ENCODE measurements at places on chromosomes 4 and X. TPM values are rescaled to one million over a fixed set of nuclear protein-coding genes. Genes with fewer than 3 reads are reported as not detected.

Gene S100P
- total RNA-seq, result not detected

Gene DCAF12L2
- not detected for total RNA-seq

GRCh38 chr4:53043891-53044650 is 182.0 kb downstream of the RASL11B start:
- H3K36me3 ChIP-seq, result 0 out of 2 replicates have a peak, but pooled peaks cover 5% of the 10 kb centered on the region
- H3K4me1 ChIP-seq, result peaks cover 23% of the 10 kb centered on the region
- no peak overlapping the region for H3K4me3 ChIP-seq

DNA sequence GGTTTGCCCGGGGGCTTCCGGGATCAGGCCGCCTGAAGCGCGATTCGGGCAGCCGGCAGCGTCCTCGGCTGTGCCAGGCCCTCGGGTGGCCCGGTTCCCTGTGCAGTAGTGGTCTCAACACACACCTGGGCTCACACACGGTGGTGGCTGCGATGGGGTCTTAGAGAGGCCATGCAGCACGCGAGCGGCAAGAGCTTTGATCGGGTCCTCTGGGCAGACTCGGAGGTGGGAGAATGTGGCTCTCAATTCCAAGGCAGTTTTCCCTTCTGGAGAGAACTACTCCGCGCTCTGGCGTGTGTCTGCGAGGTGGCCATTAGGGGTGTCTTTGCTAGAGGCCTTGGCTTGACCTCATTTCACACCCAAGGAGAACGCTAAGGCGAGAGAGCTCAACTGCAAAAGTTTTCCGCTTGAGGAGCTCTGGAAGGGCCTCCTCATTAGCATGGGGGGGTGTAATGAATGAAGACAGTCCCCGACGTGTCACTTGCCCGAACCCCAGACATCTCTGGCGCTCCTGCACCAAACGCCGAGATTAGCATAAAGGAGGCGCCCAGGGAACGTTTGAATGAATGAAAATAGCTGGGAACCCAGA is 771 bp upstream of the RBPJ start:
- H3K4me3 ChIP-seq, result peak overlapping the region; percentile 92
- peak overlapping the region; percentile 97 for H3K27ac ChIP-seq
- peak; percentile 28 for DNase-seq
- H3K27me3 ChIP-seq, result no peaks in the 10 kb centered on the region

- H3K4me3 ChIP-seq, result no peak overlapping the region
- no peak overlapping the region for H3K27ac ChIP-seq
- no peaks in the 10 kb centered on the region for H3K4me1 ChIP-seq
- H3K27me3 ChIP-seq, result no peaks in the 10 kb centered on the region
Observed at GRCh38 chr4:115042496-115042895, 70.9 kb downstream of the NDST4 start.

Gene TMEM156
- total RNA-seq, result 0.17 TPM

Gene OGT
- 61.4 TPM for total RNA-seq

GRCh38 chr4:185298728-185299430 is 89.5 kb downstream of the SNX25 start:
- H3K4me1 ChIP-seq, result peaks cover 13% of the 10 kb centered on the region
- H3K27me3 ChIP-seq, result no peaks in the 10 kb centered on the region
- H3K4me3 ChIP-seq, result no peak overlapping the region
- peaks cover 5% of the 10 kb centered on the region for H3K36me3 ChIP-seq
- no peak for DNase-seq

GRCh38 chr4:30535255-30535654 is 184.9 kb upstream of the PCDH7 start:
- no peak for DNase-seq
- no peak overlapping the region for H3K4me3 ChIP-seq
- H3K36me3 ChIP-seq, result no peaks in the 10 kb centered on the region
- no peak overlapping the region for H3K27ac ChIP-seq
- peaks cover 13% of the 10 kb centered on the region for H3K4me1 ChIP-seq

Gene DAPP1
- total RNA-seq, result not detected

Gene GNRHR
- total RNA-seq, result not detected

DNA sequence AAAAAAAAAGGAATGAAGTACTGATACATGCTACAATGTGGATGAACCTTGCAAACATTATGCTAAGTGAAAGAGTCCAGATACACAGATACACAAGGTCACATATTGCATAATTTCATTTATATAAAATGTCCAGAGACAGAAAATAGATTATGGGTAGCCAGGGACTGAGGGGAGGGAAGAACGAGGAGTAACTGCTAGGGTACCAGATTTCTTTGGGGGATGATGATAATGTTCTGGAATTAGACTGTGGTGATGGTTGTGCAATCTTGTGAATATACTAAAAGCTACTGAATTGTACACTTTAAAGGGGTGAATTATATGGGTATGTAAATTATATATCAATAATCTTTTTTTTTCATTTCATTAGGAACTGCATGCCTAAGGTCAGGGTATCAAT is 20.8 kb upstream of the AP1AR start:
- no peak overlapping the region for H3K27ac ChIP-seq
- no peaks in the 10 kb centered on the region for H3K36me3 ChIP-seq
- peaks cover 22% of the 10 kb centered on the region for H3K4me1 ChIP-seq
- no peaks in the 10 kb centered on the region for H3K27me3 ChIP-seq
- DNase-seq, result no peak

DNA sequence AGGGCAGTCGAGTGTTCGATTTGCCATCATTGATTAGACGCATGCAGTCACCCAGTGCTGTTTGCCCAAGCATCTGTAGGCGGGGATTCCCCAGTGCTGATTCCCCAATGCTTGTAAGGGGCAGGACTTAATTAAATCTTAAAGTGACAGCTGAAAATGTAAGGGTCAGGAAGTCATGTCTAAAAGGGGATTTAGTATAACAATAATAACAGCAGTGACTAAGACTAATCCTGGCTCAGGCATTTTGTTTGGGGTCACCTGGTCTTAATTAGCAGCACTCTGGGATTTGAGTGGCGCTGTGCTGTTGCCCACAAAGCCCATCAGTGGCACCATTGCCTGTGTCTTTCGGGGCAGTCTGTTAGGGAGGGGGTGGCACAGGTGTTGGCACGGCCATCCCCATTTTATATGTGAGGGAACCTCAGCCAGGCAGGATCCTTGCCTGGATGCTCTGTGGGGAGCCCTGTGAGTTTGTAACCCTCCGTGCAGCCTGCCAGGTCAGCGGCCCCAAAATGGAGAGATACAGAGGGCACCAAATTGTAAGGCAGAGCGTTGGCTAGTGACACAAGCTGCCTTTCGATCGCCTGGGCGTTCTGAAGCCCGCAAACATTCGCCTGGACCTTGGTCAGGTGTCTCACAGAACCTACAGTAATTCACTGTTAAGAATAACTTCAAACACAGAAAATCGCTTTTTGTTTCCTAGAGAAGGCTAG is 146.7 kb downstream of the TBL1X start:
- peaks cover 4% of the 10 kb centered on the region for H3K36me3 ChIP-seq
- peaks cover 34% of the 10 kb centered on the region for H3K4me1 ChIP-seq
- DNase-seq, result no peak
- no peaks in the 10 kb centered on the region for H3K27me3 ChIP-seq
- peak overlapping the region; percentile 74 for H3K27ac ChIP-seq

DNA sequence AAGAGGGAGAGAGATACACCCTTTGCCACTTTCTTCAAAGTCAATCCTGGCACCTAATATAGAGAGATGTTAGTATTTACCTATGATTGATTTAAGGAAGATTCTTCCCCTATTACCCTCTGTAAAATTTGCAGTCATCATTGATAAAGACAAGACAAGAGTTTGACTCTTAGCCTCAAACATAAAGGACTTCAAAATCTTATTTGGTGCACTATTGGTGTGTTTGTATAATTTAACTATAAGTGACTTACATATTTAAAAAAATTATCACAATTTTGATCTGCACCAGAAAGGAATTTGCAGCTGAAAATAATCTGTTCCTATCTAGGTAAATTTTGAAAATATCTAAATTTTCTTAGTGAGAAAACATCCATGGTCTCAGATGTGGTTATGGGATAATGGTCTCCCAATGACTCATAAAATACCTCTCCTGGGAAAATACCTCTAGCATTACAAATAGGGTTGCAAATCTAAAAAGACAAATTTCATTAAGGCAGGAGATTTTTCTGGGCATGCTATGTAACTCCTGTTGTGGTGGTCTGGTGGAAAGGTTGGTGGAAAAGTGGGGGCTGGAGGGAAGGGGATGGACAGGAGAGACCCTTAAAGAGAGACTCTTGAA is 173.6 kb upstream of the MED14 start:
- H3K36me3 ChIP-seq, result no peaks in the 10 kb centered on the region
- peak overlapping the region; percentile 78 for H3K27ac ChIP-seq
- peak overlapping the region; percentile 60 for H3K4me3 ChIP-seq
- peak; percentile 46 for DNase-seq
- H3K27me3 ChIP-seq, result no peaks in the 10 kb centered on the region

DNA sequence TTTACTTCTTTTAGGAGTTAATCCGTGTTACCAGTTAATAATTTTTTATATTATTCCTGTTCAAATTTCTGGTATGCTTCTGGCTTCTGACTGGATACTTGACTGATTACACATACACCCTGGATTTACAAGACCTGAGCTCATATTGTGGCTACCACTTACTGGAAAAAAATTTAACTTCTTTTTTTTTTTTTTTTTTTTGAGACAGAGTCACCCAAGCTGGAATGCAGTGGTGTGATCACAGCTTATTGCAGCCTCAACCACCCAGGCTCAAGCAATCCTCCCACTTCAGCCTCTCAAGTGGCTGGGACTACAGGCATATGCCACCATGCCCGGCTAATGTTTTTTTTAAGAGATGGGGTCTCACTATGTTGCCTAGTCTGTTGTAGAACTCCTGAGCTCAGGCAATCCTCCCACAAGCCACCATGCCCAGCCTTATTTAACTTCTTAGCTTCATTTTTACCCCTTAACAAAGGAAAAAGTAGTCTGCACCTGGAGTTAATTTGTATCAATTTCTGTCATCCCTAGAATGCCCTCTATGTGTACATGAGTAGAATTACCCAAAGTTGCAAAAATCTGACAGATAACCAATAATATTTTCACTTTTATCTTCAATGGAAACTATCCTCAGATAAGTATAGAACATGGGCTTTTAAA is 50.3 kb downstream of the TMEM165 start:
- peaks cover 38% of the 10 kb centered on the region for H3K36me3 ChIP-seq
- peak overlapping the region; percentile 96 for H3K27ac ChIP-seq
- 0 out of 2 replicates have a peak, but pooled peaks cover 2% of the 10 kb centered on the region for H3K27me3 ChIP-seq
- peak; percentile 85 for DNase-seq

Gene SLC26A1
- total RNA-seq, result not detected

DNA sequence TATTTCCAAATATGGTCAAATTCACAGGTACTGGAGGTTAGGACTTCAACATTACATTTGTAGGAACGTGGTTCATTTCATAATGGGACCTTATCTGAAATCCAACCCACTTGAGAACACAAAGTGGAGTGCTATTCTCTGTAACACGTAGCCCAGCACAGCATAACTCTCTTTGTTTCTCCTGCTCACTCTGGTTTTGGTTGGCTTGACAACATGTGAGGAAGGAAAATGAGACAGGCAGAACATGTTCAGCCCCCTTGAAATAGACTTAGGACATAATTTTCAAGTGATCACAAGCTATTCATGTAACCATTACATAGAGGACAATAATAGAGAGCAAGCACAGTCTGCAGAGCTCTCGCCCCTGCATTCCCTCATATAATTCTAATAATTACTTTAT is 115.1 kb upstream of the SMIM10 start:
- peaks cover 6% of the 10 kb centered on the region for H3K36me3 ChIP-seq
- peaks cover under 1% of the 10 kb centered on the region for H3K4me1 ChIP-seq
- DNase-seq, result no peak

- H3K27me3 ChIP-seq, result no peaks in the 10 kb centered on the region
- peaks cover 18% of the 10 kb centered on the region for H3K36me3 ChIP-seq
- H3K4me3 ChIP-seq, result 0 out of 2 replicates have a peak overlapping the region, but pooled peaks have one; percentile 6
- peak; percentile 93 for DNase-seq
- peak overlapping the region; percentile 60 for H3K27ac ChIP-seq
- H3K4me1 ChIP-seq, result peaks cover 45% of the 10 kb centered on the region
Observed at GRCh38 chr4:87060957-87061356, 126.1 kb downstream of the AFF1 start.

Gene CPZ
- total RNA-seq, result 2.2 TPM

DNA sequence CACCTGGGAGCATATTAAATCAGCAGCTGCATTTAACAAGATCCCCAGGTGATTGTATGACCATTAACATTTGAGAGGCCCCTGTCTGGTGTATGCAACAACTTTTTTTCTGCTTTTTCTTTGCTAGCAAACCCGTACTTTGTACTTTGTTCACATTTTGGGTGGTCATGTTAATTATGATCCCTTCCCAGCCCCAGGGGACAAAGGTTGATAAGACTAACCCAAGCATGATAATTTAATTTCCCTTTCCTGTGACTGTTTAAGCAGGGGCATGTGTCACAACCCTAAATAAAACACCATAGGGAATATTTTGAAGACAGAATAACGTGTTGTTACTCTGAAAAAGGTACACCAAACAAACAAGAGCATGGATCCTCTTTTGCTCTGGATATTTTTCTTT is 332.0 kb downstream of the PCDH18 start:
- no peaks in the 10 kb centered on the region for H3K27me3 ChIP-seq
- H3K4me3 ChIP-seq, result no peak overlapping the region
- DNase-seq, result no peak
- no peaks in the 10 kb centered on the region for H3K36me3 ChIP-seq
- H3K27ac ChIP-seq, result no peak overlapping the region

DNA sequence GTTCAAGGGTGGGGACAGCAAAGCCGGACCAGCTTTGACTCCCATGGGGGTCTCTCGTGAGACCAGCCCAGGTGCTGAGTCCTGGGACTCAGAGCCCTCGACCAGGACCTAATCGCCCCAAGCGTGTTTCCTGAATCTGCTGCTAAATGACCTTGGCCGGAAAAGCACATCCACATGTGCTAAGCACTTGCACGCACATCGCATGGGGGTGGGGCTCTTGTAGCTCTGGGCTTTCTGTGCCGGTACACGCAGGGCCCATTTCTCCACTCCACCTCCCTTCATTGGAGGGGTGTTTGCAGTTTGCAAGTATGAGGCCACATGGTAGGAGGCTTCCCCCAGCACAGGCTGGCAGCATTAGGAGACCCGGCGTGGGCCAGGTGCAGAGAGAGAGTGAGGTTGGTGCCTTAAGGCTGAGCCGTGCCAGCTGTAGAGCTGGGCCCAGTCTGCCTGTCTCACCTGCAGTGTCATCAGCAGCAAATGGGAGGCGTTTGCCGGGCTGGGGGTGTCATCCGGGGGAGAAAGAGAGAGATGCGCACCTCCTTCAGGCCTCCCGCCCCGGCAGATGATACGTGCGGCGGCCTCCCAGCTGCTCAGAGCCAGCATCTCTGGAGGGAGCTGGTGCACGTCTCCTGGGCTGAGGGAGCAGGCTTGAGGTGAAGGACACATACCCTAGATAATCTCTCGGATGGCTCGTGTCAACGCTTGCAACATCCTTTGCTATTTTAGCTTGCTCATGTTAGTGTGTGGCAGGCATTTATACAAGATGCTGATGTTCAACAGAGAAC is 45.2 kb upstream of the CLCN4 start:
- H3K27me3 ChIP-seq, result no peaks in the 10 kb centered on the region
- H3K4me1 ChIP-seq, result no peaks in the 10 kb centered on the region
- peaks cover 5% of the 10 kb centered on the region for H3K36me3 ChIP-seq
- H3K27ac ChIP-seq, result no peak overlapping the region
- no peak overlapping the region for H3K4me3 ChIP-seq

Gene NEK1
- total RNA-seq, result 10.2 TPM

DNA sequence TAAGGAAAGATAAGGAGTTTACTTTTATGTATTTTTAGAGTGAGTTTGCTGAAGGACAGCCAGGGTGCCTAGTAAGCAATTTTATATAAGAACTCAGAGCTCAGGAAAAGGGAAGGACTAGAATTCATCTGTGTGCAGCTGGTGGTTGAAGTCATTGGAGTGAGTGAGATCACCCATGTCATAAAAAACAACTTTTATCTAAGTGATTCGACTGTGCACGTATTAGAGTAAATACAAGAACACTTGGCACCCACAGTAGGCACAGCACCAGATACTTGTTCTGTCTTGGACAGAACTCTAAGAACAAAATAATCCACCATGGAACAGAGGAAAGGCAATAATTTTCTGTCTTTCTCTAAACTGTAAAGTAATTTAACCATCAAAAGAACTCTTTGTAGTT is 31.6 kb downstream of the SYNPO2 start:
- no peaks in the 10 kb centered on the region for H3K36me3 ChIP-seq
- no peak overlapping the region for H3K4me3 ChIP-seq
- H3K4me1 ChIP-seq, result peaks cover 38% of the 10 kb centered on the region
- no peak overlapping the region for H3K27ac ChIP-seq
- H3K27me3 ChIP-seq, result no peaks in the 10 kb centered on the region

All from HFFc6 (cell line).